ENCODE measurements at places on chromosomes 5 and 9.

DNA sequence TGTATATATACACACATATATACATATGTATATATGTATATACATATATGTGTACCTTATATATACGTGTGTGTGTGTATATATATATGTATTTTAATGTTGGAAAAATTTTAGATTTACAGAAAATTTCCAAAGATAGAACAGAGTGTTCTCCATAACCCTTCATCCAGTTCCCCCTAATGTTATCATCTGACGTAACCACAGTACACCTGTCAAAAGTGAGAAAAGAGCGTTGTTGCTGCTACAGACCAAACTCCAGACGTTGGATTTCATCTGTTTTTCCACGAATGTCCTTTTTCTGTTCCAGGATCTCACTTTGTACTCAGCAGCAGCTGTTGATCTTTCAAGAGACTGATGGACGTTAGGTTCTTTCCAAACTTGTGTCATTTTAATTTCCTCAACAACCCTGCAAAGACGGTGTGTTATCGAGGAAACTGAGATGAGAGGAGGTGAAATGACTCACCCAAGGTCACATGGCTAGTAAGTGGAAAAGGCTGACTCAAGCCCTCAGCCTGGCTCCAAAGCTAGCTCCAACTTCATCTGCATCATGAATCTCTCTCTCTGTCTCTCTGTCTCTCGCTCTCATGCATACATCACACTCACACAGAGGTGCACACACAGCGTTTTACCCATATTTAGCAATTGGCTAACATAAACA is 17.0 kb upstream of the NTNG2 start:
- DNase-seq, result no peak

DNA sequence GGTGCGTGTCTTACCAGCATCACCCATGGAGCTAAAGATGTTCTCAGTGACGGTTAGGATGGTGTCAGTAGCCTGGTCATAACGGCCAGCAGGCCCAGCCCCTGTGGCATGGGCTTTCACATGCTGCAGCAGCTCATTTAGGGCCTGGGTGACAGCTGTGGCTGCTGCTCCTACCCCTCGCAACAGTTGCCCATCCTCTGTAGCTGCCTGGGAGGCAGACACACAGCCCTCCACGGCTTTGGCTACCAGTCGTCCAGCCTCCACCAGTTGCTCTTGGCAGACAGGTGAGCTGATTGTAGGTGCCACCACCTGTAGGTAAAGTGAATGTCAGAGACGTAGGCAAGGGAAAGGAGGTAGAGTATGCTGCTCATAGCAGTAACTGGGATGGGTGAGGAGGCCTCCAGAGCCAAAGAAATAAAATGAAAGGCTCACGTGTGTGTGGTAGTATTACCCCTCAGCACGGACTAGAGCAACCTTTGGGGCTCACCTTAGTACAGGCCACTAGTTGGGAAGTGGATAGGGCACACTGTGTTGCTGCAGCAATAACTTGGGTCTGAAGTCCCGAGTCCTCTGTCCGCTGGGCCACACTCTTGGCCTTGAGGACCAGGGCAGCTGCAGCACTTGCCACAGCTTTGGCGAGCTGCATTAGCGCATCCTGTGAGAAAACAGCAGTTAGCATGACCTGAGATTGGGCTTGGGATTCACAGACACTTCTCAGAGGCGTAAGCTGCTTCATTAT is 14.7 kb downstream of the TLN1 start:
- DNase-seq, result no peak

DNA sequence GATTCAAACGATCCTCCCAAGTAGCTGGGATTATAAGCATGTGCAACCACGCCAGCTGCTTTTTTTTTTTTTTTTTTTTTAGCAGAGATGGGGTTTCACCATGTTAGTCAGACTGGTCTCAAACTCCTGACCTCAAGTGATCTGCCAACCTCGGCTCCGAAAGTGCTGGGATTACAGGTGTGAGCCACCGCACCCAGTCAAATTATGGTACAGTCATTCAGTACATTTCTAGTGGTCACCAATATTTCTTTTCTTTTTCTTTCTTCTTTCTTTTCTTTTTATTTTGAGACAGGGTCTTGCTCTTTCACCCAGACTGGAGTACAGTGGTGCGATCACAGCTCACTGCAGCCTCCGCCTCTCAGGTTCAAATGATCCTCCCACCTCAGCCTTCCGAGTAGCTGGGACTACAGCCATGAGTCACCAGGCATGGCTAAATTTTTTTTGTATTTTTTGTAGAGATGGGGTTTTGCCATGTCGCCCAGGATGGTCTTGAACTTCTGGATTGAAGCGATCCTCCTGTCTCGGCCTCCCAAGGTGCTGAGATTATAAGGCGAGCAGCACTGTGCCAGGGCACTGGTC is 25.4 kb upstream of the DCP2 start:
- no peak for DNase-seq

- DNase-seq, result no peak
Observed at GRCh38 chr9:125529589-125530515, 177.2 kb downstream of the MAPKAP1 start.

DNA sequence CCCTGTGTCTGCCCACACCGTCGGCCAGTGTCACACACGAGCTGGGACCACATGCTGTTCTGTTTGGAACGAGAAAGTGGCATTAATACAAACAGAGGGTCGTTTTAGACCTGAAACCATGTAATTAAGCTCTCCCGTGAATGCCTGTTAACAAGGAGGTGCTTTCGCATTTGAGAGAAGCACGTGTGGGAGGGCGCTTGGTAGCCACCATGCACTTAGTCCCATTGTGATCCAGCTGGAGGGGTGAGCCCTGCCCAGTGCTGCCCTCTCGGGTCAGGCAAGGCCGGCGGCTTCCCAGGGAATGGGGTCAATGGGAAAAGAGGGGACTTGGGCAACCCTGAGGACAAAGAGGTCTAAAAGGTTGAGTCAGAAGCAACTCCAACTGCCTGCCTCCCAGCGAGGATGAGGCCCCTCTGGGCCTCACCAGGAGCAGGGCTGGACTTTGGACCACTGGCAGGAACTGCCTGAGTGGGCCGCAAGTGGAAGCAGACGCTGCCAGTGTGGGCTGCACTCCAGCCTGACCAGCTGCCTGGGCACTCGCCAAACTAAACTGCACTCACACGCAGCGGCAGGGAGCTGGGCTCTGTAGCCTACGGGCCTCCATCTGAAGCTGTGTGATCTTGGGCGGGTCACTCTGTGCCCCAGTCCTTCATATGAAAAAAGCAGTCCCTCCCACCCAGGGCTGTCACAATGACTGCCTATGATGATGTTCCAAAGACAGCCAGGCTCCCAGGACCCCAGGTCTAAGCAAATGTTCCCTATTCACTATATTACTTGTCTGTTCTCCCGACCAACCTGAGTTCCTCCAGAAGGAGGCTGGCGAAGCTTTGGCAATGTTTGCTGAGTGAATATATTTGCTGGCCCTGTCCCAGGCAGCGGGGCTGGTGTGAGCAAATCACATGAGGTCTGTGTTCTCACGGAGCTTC is 195.7 kb downstream of the CDK5RAP2 start:
- peak; percentile 37 for DNase-seq

DNA sequence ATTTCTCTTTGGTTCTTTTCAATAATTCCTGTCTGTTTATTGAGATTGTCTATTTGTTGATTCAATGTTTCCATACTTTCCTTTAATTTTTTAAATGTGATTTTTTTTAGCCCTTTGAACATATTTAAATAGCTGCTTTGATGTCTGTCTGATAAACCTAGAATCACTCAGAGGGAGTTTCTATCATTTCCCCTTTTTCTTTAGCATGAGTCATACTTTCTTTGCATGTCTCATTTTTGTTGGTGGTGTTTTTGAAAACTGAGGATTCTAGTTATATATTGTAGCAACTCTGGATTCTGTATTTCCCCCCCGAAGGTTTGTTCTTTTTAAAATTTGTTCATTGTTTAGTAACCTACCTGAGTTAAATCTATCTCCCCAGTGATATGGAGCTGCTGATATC is 24.2 kb upstream of the ZNF618 start:
- no peak for DNase-seq

DNA sequence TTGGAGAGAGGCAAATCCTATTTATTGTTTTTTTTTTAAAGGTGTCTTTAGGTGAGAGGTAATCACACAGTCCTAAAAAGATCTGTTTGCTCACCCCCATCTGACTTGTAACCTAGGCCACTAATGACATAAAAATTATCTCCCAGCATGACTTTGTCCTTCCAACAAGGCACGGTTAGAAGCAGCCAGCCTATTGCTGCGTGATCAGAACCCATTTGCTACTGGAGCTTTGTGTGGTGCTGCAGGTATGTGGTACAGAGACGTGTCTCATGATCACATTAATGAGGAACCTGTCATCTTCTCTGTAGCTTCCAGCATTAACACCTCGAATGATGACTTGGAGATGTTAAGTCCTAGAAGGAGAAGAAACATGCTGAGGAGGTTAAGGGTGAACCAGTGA is 555.8 kb upstream of the TLE4 start:
- DNase-seq, result no peak

DNA sequence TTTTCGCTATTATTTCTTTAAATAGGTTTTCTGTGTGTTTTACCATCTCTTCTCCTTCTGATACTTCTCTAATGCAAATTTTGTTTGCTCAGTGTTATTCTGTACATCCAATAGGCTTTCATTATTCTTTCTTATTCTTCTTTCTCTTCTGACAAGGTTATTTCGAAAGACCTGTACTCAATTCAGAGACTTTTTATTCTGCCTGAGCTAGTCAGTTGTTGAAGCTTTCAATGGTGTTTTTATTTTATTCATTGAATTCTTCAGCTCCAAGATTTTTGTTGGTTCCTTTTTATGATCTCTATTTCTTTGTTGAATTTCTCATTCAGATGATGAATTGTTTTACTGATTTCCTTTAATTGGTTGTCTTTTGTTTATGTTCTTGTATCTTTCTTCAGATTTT is 706.2 kb downstream of the NR2F1-AS1 start:
- no peak for DNase-seq

- no peak for DNase-seq
Observed at GRCh38 chr5:63916786-63917185, 45.5 kb downstream of the HTR1A start.

DNA sequence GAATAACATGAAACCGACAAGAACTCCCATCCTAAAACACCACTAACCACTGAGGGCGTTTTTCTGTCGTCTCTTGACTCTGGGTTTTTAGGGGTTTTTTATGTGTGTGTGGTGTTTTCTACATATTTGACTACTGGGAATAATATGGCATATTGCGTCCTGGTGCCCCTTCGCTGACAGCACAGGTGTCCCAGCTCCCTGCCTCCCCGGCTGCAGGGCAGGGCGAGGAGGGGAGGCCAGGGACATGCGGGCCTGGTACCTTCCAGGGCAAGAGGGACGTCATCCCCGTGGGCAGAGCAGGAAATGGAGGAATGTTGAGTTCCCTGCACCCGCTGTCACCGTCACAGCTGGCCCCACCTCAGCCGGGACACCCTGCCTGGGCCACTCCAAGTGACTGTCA is 34.8 kb downstream of the VAV2 start:
- DNase-seq, result no peak

- DNase-seq, result no peak
Observed at GRCh38 chr9:95025213-95026147, 292.0 kb downstream of the FANCC start.

GRCh38 chr5:102107865-102108264 is 188.2 kb downstream of the SLCO4C1 start:
- no peak for DNase-seq

DNA sequence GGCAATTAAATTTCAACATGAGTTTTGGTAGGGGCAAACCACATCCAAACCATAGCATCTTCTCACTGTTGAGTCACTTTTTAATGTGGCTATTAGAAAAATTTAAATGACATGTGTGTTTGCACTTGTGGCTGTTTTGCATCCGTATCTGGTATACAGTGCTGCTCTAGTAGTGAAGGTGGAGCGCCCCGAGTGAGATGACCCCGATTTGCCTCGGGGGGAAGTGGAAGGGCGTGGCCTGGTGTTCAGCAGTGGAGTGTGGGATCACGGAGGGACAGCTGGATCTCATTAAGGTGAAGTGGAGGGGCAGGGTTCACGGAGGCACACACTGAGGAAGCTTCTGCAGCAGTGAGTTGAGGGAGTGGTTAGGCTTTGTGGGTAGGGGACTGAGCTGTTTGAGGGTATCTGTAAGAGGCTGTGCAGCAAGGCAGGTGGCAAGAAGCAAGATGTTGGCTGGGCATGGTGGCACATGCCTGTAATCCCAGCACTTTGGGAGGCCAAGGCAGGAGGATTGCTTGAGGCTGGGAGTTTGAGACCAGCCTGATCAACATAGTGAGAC is 6.2 kb upstream of the GMCL2 start:
- DNase-seq, result no peak

GRCh38 chr5:72246954-72247442 is 73.0 kb downstream of the MRPS27 start:
- DNase-seq, result no peak

DNA sequence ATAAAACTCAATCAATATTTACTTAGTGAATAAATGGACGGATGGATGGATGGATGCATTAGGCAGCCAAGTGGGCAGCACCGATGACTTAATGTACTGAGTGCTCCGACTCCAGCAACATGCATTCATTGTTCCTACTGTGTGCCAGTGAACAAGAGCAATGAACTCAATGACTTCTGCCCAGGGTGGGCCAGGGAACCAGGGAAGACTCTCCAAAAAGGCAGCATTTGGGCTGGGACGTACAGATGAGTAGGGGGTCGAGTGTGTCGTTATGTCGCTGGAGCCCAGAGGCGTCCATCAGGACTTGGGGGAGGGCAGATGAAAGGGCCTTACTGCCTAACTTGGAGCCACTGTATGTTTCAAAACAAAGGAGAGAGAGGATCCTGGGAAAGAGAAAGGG is 126.4 kb downstream of the KCNIP1 start:
- DNase-seq, result no peak

- DNase-seq, result no peak
Observed at GRCh38 chr9:92727716-92728700, 36.6 kb downstream of the BICD2 start.

DNA sequence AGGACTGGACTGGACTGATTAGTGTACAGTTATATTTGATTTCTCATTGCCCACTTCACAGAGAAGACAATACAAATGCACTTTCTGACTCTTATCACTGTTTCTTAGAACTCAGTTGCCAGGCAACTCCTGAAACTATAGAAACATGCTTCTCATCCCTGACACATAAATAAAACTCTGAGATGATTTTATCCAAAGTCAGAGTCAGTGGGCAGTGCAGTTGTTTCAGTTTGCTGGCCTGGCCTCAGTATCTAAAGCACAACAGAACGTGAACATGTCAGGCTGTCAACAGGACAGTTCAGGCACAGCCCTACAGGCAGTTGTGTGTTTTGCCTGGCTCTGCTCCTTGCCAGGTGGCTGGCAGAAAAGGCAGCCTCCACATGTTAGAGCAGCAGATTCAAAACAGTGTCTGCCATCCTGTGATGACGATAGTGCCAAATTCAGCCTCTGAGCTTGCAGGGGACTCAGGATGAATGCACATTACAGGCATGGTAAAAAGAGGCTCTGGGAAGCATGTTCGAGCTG is 65.1 kb upstream of the CCDC152 start:
- DNase-seq, result no peak

GRCh38 chr5:37028910-37029309 is 152.3 kb downstream of the NIPBL start:
- DNase-seq, result no peak
